ENCODE measurements at places on chromosomes 7 and 10.

GRCh38 chr10:125392609-125393008 is 232.2 kb upstream of the CTBP2 start:
- DNase-seq = no peak

DNA sequence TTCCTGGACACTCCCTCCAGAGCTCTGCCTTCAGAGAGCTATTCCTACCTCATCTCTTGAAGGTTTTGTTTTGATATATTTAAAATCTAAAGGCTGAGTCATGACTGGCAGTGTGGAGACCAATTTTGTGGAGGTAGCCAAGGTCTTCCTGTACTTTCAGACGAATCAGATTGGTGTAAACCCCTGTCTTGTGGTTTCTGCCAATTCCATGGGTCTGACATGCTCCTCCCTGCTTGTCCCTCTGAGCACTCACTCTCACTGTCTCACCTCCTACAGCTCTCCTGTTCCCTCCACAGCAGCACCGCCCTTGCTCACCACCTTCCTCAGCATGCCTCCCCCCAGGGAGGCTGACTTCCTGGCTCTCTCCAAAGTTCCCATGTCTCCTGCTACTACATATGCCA is 179.8 kb downstream of the NPSR1 start:
- DNase-seq = no peak

DNA sequence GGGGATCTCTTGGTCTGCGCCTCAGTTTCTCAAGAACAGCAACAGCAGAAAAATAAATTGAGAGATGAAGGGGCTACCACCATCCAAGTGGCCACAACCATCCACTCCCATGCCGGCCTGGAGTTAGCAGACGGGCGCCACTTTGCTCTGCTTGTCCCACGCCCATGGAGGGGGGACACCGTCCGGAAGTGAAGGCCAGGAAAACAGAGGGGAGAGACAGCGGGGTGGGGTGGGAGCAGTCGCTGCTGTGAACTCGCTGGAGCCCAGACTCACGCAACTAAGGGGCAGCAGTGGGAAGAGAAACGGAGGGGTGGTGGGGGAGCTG is 135.4 kb downstream of the KIF20B start:
- no peak for DNase-seq

GRCh38 chr10:101780187-101780817 is 2.9 kb downstream of the NPM3 start:
- DNase-seq = peak; percentile 55

- no peak for DNase-seq
Observed at GRCh38 chr10:95550073-95550672, 11.0 kb downstream of the SORBS1 start.

DNA sequence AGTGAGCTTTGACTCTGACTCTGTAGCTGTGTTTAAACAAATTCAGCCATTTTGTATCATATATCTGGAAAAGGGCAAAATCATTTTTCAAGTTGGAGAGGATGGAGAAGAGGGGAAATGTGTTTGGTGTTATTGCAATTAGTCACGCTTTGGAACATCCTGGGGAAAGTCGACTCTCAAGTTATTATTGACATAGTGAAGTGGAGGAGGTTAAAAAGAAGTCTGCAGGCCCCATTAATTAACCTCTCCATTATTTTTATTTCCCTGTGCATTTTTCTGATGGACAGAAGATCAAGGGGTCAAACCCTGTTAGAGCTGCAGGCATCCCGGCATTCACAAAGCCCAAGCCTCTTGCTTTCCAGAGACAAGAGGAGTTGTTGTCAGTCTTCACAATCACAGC is 132.6 kb downstream of the TEX36 start:
- no peak for DNase-seq

- DNase-seq = no peak
Observed at GRCh38 chr10:17366705-17367104, 87.7 kb downstream of the ST8SIA6 start.

GRCh38 chr10:79221110-79222051 is 125.9 kb upstream of the PPIF start:
- DNase-seq = no peak

DNA sequence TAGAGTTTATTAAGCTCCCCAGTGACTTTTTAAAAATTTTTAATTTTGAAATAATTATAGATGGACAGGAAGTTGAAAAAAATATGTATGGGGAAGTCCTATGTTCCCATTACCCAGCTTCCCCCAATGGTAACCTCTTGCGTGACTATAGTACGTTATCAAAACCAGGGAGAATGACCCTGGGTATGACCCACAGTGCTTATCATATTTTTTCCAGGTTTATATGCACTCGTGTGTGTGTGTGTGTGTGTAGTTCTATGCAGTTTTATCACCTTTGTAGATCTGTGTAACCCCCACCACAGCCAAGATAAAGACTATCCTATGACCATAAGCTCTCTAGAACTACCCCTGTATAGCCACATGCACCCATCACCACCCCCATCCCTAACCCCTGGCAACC is 72.8 kb downstream of the TBXAS1 start:
- DNase-seq = no peak

DNA sequence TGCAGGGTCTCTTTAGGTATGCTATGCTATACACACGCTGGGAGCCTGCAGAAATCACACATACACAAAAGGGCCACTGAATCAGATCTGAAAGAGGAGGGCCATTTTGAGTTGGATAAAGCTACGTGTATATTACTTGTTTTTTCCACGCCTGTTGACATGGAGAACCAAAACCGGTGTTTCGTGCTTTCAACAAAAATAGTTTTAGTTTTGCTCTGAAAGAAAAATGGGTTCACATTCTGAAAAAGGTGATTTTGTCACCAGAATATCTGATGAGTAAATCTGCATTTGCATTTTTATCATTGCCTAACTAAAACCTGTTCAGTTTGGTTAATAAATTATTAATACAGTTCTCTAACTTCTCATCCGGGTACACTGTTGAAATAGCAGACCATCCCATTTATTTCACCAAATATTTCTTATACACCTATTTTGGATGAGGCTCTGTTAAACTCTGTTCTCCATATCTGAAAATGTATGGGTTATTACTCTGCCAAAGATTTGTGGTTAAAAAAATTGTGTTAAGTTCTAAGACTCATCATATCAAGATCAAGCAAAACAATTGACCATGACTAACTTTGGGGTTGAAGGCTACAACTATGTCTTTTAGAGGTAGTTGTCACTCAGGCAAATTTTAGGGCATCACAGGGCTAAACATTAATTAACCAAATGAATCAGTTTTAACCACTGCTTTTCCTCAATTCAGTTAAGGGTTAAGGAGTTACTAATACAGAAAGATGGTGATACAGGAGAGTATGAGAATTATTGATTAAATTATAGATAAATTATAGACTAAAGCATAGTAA is 101.2 kb upstream of the RPA3 start:
- DNase-seq = no peak

- DNase-seq = no peak
Observed at GRCh38 chr7:73885975-73886798, 25.2 kb downstream of the TMEM270 start.

- DNase-seq = no peak
Observed at GRCh38 chr10:114730291-114730690, 72.2 kb upstream of the ABLIM1 start.

DNA sequence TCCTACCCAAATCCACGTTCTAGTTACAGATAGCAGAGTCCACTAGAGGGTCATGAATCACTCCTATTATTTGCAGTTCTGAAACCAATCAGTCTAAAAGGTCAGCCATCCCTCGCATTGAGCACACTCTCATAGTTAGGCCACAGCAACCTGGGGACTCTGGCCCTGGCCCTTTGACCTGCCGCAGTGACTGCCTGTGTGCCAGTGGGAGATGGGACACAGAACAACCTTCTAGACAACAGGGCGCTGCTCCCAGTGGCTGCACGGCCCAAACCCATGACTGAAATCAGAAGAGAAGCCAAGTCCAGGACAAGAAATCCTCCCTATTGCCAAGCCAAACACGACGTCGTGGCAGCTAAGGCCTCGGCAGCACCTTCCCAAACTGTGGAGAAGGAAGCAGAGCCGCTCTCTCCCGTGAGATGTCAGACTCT is 158.5 kb downstream of the HERPUD2 start:
- DNase-seq = peak; percentile 41

- no peak for DNase-seq
Observed at GRCh38 chr10:75468612-75469005, 37.2 kb downstream of the LRMDA start.

DNA sequence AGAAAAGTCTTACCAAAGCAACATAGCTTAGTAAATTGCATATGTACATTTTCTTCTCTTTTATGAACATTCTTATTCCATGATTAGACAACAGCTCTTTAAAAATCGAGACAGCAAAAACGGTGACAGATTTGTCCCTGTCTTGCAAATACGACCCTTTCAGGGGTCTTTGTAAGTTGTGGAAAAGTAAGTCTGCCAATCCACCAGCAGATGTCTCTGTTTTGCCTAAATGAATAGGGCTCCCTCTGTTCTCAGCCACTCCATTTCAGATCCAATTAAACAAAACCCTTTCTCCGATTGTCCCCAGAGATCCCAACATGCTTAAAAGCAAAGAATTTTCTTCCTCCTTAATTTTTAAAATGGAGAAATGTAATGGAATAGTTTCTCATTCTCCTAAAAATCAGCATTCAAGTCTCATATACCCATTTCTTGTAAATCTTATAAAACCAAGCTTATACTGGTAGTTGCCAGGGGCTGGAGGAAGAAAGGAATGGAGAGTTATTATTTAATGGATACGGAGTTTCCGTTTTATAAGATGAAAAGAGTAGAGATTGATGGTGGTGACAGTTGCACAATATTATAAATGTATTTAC is 61.0 kb upstream of the NFE2L3 start:
- DNase-seq = no peak

DNA sequence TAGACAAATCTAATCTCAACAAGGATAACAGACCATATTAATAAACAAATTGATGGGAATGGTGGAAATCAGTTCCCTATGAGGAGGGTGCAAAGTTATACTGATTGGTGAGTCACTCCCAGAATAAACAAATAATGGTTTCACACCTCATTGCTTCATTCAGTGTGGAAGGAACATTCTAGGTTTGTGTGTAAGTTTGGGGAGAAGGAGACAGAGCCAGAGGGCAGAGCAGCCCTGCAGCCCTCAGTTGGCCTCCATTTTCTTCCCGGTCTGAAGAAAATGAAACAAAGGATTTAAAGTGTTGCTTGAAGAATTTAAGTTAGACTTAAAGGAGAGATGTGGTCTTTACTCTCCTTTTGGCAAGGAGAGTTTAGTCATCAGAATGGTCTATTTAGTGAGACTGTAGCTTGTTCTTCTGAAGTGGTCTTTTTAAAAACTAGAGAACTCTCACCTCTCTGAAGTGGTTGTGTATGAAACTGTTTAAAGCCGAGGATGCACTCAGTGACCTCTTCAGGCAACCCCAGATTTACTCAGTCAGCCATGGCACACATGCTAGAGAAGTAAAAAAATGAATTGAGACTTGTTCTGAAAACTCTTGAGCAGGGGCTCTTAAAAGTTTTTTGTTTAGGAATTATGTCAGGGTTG is 27.2 kb downstream of the IKZF1 start:
- peak; percentile 53 for DNase-seq

GRCh38 chr7:2433713-2434550 is 30.5 kb downstream of the CHST12 start:
- DNase-seq = no peak

DNA sequence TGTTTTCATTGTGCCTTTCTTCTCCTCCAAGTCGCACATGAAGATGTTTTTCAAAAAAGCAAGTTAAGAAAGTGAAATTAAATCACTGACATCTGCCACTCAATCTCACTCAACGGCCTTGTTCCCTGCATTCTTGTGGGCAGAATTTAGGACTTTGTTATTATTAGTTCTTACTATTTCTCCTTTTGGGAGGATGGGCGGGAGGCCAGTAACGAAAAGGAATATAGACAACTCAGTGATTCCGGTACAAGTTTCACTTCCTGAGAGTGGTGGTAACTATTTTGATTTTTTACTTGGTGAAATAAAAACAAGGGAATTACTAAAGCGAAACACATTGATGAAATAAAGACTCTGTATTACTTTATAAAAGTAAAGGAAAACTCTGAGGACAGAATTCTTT is 231.9 kb upstream of the HABP2 start:
- no peak for DNase-seq

DNA sequence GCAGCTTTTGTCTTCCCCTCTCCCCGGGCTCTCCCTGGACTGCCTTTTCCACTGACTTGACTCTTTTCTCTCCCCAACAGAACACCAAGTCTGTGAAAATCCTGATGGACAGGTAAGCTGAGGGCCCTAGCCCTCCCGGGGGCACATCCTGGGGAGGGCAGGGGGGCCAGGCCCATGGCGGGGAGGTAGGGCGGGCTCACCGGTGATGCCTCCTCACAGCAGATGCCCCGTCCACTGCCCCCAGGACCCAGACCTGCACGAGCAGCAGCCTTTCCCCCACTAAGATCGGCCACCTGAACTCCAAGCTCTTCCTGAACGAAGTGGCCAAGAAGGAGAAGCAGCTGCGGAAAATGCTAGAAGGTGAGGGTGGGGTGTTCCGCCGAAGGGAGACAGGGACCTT is 11.7 kb downstream of the TRIM8 start:
- DNase-seq = no peak

GRCh38 chr10:61888744-61889143 is 12.8 kb upstream of the ARID5B start:
- DNase-seq = no peak

DNA sequence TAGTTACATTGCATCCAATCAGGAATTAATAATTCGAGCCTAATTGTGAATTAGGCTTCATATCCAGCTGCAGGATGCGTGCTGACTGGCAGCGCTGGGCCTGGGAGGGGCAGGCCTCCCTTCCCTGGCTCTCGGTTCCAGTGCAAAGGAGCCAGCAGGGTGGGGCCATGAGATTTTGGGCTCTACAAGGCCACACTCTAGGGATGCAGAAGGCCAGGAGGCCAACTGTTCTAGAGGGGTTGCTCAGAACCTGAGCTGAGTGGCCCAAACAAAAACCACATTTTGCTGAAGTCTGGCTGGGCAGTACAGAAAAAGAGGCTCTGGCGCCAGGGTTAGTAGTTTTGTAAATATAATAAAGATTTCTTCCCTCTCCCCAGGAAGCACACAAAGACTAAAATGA is 72.3 kb downstream of the CLEC2L start:
- peak; percentile 22 for DNase-seq

- peak; percentile 60 for DNase-seq
Observed at GRCh38 chr10:103265717-103266329, 11.1 kb upstream of the INA start.

GRCh38 chr10:76209135-76209534 is 777.7 kb downstream of the LRMDA start:
- DNase-seq = no peak

DNA sequence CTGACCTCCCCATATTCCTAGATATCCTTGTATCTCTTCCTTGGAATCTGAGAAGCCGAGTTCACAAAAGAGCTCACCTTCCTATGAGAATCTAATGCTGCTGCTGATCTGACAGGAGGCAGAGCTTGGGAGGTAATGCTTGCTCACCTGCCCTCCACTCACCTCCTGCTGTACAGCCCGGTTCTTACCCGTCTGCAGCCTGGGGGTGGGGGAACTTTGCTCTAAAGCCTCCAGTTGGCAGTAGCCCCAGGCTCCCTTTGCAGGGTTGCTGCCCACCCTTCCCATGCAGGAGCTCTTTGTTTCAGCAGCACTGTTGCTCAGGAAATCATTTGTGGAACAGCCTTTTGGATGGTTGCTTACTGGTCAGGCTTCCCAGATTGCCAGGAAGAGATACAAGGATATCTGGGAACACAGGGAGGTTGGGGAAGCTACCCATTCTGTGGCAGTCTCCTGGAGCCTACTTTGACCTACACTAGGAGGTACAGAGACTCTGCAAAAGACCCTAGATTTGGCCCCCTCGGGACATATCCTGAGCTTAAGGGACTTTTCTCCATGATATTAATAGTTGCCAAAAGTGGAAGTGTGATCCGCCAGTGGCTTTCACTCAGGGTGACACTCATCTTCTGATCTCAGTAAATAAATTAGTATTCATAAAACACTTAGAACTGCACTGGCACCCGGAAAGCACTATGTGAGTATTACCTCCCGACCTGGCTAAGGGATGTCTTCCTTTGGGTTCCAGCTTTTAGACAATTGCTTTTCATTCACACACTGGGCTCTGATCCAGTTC is 363.7 kb upstream of the PODXL start:
- no peak for DNase-seq

Data from activated CD8-positive, alpha-beta memory T cell treated with anti-CD3 and anti-CD28 coated beads, Interleukin-2, amount 50 U/mL, for 48 hours (primary cell).